ENCODE measurements at places on chromosomes 13 and 19. TPM values are rescaled to one million over a fixed set of nuclear protein-coding genes. Genes with fewer than 3 reads are reported as not detected.

Gene DCT
- 0.44 TPM for total RNA-seq

Gene CIC
- 124 TPM for total RNA-seq

Gene SGTA
- 35.7 TPM for total RNA-seq

Gene ZIC2
- not detected for total RNA-seq

GRCh38 chr19:21835429-21835809 lies 563 bp downstream of the ZNF43 start:
- DNase-seq: no peak

- DNase-seq: no peak
Observed at GRCh38 chr13:20197361-20197834, 4.7 kb upstream of the GJB2 start.

DNA sequence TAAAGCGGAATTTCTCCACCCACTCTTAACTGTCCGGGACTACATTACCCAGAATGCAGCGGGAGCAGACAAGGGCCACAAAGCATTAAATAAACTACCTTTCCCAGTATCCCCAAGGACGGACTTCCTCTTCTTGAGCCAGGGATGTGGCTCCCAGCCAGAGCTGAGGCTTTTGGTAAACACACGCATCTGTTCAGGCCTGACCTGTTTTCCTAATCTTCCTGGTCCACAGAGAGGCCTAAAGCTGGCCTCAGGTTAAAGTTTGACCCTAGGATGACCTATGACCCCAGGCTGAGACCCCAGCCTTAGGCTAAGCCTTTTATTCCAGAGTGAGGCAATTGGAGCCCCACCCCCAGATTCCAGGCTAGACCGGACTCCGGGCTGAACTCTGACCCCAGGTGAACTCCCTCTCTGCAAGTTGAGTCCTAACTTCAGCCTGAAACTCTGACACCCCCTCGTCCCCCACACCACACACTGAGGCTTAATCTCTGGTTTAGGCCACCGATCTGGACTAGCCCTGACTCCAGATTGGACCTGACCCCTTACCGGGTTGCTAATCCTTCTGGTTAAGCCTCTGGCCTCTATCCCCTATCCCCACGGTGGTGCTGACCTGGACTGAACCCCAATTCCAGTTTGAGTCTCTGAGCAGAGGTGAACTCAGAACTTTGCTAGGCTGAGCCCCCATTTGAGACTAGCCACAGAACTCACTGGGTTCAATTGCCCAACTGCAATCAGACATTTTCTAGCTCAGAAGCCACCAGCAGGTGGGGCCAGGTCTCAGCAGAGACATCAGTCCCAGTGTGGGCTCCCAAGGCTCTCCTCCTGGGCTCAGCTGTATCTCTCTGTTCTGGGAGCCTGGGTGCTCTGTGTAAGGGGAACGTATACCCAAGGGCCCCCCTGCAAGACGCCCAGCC lies 750 bp upstream of the GPR108 start:
- peak; percentile 74 for DNase-seq

DNA sequence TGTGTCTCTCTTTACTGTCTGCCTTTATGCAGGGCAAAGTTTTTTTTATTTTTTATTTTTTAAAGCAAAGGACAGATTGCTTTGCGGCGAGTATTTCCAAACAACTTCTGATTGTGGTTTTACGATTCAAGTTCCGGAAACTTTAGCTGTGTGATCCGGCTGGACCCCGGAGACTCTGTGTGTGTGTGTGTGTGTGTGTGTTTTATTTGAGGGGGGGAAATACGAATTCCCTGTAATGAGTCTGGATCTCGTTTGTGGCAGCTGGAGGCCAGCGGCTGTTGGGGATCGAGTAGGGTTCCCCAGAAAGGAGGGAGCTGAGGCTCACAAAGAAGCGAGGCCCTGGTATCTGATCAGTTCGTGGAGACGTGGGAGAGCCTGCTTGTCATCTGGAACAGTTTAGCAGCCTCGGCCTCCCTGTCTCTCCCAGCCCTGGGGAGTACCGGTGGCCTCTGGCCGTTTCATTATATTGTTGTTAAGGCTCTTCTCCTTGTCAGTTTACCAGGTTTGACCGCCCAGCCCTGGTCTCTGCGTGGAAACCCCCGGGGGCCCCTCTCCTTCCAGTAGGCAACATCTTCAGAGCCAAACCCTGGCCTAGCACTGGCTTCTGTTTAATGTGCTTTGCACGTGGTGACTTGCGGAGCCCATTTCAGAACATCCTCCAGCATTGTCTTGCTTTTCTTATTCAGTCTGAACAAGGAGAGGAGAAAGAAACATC lies 1.3 kb downstream of the FARP1 start:
- no peak for DNase-seq

DNA sequence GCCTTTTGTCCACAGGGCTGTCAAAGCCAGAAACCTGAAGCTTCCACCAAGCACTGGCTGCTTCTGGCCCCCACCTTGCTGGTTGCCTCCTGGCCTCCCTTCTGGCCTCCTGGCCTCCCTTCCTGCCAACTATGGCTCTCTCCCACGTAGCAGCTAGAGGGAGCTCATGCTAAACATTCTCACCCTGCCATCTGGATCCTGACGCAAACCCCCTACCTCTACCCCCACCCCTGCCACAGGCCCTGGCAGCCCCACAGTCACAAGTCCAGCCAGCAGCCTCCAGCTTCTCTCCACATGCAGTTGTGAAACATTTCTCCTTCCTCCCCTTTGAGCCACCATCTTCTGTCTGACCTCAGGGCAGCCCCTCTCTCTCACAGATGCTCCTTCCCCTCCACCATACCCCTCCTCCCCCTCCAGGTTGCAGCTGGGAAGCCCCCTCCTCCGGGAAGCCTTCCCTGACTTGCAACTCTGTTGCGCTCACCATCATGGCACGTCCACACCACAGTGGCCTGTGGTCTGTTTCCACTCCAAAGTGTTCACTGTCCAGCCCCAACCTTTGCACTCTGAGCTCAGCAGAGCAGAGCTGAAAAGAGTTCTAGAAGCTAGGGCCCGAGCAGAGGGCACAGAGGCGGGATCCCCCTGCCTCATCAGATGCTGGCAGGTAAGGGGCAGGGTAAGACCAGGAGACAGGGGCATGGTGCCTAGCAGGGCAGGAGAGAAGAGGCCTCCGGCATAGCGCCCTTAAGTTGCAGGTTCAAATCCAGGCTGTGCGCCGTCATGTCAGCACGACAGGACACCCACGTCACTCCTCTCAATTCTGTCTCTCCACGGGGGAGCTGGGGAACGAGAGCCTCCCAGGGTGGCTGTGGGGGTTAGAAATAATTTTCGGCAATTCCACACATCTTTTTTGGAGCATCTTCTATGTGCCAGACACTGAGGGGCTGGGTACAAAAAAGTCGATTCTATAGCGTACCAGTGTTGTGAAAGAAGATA lies 7.3 kb downstream of the ADGRL1 start:
- no peak for DNase-seq

DNA sequence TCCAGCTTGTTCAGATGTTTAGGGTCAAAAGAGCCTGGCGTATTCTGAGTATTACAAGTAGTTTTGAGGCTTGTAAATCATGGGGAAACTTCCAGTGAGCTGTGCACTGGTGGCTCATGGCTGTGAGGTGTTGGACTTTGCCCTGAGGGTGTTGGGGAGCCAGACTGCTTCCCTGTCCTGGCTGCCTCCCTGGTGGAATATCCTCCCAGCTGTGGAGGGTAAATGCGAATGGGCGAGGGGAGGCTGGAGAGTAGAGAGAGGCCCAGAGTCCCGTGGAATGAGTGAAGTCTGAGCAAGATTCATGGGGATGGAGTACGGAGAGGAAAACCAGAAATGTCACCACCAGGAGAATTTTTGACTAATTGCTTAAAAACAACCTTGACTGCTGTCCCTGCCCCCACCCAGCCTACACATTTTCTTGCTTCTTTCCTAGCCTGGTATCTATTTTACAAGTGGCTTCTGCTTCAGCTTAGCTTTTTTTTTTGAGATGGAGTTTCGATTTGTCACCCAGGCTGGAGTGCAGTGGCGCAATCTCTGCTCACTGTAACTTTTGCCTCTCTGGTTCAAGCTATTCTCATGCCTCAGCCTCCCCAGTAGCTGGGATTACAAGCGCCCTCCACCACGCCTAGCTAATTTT lies 3.7 kb downstream of the SNRPA start:
- DNase-seq: peak; percentile 64
